ENCODE measurements at places on chromosomes 7 and 10.

DNA sequence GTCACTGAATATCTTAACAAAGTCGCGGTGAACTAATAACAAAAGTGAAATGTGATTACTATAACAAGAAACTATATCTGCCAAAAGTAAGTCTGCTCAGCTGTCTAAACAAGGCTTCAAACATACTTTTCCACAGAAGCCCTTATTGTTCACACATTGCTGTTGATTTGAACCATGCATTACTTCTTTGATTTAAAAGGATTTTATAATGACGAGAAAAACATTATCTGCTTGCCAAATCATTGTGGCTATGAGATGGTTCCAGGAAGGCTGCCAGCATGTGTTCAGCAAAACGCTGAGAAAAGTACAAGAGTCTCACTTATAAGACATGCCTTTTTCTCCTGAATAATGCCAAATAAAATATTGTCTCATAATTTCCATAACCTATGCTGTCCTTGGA is 24.4 kb downstream of the RNF133 start:
- DNase-seq: no peak

DNA sequence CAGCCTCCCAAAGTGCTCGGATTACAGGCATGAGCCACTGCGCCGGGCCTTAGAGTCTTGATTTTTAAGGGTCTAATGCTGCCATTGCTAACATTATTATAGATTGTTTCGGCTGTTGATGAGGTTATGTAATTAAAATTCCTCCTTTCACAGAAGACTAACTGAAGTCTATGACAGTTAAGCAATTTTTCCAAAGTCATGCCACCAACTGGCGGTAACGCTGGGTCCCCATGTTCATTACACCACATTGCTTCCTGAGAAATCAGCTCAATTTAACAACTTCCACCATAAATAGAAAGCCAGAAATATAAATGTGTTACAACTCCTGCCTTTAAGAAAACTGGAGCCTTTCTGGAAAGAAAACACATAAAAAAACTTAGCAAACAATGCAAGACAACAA is 3.5 kb downstream of the ERLIN1 start:
- no peak for DNase-seq

- no peak for DNase-seq
These were observed 29.7 kb downstream of the OGDH start for GRCh38 chr7:44636041-44636584.

GRCh38 chr7:40717242-40717641 is 582.4 kb downstream of the SUGCT start:
- peak; percentile 78 for DNase-seq

- no peak for DNase-seq
These were observed 6.1 kb downstream of the IQUB start for GRCh38 chr7:123528265-123528664.

- DNase-seq: no peak
These were observed 222.1 kb downstream of the NSUN6 start for GRCh38 chr10:18429335-18429734.

DNA sequence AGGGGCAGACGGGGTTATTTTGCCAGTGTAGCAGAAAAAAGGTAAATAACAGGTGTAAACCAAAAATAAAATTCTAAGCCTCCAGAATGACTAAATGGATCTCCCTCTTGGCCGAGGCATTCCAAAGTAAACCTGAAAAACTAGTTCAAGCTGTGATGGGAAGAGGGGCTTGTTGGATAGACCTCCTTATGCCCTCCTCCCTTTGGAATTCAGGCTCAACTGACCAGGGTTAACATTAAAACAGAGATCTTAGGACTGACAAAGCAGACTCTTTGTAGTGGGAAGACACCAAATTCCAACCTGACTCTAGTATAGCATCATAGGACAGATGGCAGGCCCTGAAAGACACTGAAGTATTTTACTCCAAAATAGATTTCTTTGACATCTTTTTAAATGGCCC is 113.8 kb upstream of the ITGB1 start:
- DNase-seq: no peak

GRCh38 chr10:75123088-75123682 is 11.7 kb downstream of the SAMD8 start:
- DNase-seq: no peak

DNA sequence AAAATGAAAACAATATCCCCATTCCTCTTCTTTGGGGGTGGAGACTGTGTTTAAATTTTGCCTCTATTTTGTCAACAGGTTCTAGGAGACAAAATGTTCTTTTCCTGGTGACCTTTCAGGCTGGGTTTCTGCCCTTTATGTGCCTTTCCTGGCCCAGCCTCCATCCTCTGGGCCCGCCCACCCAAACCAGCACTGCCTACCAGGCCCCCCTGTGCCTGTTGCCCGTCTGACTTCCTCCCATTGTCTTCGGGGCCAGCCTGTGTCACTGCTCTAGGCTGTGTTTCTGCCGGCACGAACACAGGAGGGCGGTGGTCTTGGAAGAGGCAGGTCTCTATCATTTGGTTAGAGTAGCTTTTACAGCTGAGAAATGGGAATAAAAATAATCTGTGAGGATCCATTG is 13.9 kb downstream of the TSPAN14 start:
- DNase-seq: peak; percentile 44

- DNase-seq: no peak
These were observed 77.0 kb downstream of the ZNF277 start for GRCh38 chr7:112283382-112283910.

GRCh38 chr10:52313933-52314821 is at the start of gene DKK1:
TSS of gene DKK1 (plus strand) at chr10:52314281. CDS start at chr10:52314435, 154 bp downstream.
- DNase-seq: no peak

DNA sequence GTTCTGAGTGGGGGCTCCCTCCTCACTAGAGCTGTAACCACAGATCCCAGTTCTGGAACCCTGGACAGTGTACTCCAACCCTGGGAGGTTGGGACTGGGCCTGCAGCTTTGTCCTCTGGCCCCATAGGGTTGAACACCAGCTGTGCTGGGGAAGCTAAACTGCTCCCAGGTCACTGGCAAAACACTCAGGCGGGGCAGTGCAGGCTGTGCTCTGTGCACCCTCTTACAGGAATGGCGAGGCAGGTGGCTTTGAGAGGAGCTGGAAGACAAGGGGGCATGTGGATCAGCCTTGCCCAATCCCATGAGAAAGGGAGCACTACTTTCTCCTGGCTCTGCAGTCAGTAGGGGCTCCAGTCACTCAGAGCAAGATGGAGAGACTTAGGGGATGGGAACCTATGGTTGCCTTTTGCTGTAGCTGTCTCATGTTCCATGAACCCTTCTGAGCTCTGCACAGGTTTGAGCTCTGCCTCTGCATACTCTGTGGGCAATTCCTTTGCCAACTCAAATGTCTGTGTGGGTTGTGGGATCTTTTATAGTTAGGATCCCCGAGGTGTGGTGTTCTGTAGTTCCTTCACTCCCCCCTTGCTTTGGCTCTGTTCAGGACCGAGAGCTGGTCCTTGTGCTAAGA is 90.7 kb downstream of the SLC25A40 start:
- DNase-seq: no peak

DNA sequence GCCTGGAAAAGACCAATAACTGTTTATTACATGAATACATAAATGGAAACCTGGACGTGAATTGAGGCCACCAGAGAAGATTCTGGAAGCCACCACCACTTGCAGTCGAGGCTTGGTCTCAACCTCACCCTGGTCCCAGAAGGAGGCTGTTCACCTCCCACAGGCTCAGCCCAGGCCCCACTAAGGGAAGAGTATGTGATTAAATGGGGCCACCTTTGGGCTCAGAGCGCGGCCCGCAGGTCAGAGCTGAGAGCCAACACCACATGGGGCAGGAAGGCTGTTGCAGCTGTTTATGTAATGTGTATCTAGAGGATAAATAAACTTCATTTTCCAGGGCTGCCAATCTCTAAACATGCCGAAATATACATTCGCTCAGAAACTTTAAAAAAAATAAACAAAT is 17.6 kb upstream of the FGFR2 start:
- no peak for DNase-seq

DNA sequence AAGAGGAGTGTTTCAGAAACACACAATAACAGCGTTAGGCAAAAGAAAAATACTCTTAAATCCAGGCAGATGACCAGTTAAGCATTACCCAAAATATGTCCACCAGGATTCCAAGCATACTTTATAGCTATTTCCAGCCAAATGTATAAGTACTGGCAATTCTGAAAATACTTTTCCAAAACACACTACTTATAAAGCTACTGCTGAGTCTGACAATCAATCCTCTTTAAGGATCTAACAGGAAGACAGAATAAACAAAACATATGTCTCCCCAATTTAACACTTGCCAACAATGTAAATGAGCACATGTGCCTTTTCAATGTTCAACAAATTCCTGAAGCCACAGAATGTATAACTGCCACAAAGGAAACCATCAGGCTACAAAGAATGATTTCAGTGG is 370.9 kb downstream of the SORCS1 start:
- DNase-seq: no peak

GRCh38 chr10:68194290-68194689 is 37.6 kb downstream of the ATOH7 start:
- no peak for DNase-seq

- no peak for DNase-seq
These were observed 275.7 kb downstream of the XPNPEP1 start for GRCh38 chr10:109647627-109648026.

DNA sequence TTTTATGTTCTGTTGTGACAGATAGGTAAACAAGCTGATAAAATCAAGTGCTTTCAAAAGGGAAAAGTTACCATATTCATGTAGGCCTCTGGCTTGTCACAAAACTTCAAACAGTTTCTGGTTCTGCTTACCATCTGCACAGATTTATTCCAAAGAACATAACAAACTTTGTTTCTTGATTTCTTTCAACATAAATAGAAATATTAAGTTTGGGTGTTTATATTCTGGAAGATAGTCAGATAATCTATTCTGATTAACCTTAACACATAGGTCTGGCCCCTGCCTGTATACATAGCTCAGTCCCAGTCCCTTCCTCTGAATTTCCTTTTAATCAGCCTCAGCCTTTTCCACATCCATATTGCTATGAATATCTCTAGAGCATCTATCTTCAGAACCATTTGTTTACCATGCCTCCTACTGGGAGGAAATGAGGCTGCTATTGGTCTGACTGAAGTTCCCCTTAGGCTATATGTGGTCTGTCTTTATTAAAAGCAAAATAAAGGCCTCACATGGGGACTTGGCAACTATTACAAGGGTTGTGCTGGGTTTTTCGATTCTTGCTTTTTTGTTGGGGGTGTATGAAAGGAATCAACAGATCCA is 319.0 kb downstream of the HPSE2 start:
- no peak for DNase-seq

- DNase-seq: no peak
These were observed 14.5 kb downstream of the CARD11 start for GRCh38 chr7:3029138-3029537.

DNA sequence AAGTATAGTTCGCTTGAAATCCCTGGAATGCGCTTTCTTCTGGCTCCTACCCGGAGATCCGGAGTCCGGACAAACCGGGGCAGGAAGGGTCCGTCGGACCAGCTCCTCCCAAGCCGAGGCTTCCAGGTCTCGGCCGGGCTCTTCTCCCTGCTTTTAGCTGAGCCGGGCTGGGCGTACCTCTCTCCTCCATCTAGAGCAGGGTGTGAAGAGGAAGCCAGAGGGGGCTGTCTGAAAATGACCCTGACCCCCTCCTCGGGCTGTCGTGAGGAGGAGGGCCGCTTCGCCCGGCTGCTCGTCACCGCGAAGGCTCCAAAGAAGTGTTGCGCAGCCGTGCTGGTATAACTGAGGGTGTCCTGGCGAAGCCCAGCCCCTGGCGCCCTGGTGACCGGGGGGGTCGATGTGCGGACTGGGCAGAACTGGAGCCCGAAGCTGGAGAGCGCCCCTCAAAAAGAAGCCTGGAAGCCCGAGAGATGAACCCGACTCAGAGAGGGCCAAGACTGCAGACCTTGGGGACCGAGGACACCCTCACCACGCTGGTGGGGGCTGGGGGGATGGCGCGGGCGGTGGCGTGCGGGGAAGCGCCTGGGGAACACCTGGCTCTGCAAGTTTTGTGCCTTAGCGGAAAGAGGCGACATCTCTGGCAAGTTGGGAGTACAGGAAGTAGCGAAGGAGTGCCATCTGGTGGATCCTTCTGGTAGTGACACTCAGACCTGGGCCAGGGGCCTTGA is 5.7 kb downstream of the KAZALD1 start:
- DNase-seq: peak; percentile 83

DNA sequence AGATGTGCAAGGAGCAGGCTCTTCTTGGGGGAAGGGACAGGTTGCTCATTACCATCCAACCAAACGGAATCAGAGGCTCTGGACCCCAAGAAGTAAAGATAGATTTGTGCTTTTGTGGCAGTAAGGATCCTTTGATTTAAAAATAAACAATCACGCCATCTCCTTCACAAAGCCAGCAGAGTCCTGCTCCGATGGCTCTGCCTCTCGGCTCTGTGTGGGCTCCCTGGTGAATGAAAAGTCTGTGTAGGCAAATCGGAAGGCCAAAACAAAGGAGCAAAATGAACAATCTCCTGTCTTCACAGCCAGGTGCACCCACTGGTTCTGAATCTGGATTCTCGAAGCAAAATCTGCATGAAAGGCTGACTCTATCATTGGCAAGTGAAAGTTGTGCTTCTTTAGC is 3.8 kb downstream of the PTPRN2 start:
- no peak for DNase-seq

- no peak for DNase-seq
These were observed 1.3 kb downstream of the ADAM22 start for GRCh38 chr7:87935384-87935706.

DNA sequence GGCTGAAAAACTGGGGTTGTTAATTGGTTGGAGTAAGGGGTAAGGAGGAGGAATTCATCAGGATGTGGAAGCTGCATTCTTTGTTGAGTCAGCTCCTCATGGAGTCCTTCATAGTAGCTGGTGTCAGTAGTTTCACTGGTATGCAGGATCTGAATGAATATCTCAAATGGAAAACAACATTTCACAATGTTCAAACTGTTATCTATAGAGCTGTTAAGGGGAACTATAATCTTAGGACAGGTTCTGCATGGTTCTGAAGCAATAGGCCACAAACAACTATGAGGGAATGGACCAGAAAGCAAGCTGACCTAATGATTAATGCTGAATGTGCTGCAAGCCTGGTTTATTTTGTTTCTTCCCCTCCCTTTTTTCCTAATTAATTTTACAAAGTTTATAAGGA is 225.8 kb downstream of the IPMK start:
- DNase-seq: no peak

GRCh38 chr7:120337308-120337907 is 64.4 kb downstream of the KCND2 start:
- DNase-seq: no peak

GRCh38 chr7:35336444-35336843 is 82.5 kb upstream of the TBX20 start:
- DNase-seq: no peak

DNA sequence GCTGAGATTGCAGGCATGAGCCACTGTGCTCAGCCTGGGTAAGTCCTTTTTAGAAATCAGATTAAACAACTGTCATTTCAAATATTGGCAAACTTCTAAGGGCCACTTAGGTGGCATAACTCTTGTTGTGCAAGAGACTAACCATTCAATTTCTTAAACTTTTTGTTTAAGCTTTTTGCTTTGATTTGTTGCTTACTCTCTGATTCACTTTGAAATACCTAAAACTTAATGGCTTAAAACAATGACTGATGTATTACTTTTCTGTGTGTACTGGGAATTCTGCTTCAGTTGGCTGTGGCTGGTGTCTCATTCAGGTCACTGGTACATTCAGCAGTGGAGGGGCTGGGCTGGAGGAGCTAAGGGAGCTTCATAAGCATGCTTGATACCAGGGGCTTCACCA is 28.9 kb downstream of the ZNF25 start:
- DNase-seq: no peak
